ENCODE measurements at places on chromosomes 6 and 20.
A peak's percentile ranks its signal among the peaks of the same experiment; 100 is the strongest.

- DNase-seq, result no peak
These were observed 9.9 kb upstream of the ZNF311 start for GRCh38 chr6:29014729-29015608.

- no peak for DNase-seq
These were observed 980.3 kb upstream of the FLRT3 start for GRCh38 chr20:15317546-15318232.

DNA sequence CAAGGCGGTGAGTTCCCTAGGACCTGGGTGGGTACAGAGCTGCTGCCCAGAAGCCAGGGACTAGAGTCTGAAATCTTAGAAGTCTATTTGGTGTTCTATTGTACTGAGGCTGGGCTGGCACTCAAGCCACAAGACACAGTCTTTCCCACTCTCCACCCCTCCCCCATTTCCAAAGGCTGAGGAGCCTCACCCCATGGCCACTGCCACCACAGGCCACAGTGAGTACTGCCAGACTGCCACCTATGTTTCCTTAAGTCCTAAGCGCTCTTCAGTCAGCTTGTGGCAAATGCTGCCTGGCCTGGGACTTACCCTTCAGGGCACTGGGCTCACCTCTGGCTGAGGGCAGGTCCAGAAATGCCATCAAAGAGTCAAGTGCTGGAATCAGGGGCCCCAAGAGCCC is 469.3 kb downstream of the HAO1 start:
- DNase-seq, result no peak

DNA sequence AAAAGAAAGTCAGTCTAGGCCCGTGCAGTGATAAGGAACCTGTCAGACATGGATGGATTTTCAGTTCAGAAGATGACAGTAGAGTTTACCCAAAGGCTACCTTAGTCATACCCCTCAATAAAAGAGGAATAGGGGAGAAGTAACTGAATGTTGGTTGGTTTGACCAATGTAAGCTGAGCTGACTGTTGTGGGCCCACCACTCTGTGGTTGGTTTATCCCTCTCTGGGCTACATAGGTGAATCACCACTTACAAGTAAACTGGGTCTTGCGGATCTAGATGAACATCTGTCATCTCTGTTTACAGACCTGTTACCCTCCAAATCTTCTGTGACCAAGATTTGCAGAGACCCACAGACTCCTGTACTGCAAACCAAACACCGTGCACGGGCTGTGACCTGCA is 37.2 kb upstream of the MYLK2 start:
- DNase-seq, result no peak

GRCh38 chr6:116364321-116364720 is 6.4 kb upstream of the DSE start:
- DNase-seq, result no peak

DNA sequence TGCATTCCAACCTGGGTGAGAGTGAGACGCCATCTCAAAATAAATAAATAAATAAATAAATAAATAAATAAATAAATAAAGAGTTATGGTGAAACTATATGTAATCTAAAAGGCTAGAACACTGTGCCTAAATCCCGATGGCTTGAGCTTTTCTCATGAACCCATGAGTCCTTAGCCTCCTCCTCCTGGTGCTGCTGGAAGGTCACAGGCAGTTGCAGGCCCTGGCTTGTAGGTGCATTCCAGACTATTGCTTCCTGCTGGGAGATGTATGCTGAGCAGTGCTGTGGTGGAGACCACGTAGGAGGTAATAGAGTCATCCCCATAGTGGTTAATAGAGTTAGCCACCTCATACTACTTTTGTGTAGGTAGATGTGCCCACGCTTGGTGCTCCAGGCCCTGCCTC is 12.5 kb downstream of the PTK7 start:
- no peak for DNase-seq

DNA sequence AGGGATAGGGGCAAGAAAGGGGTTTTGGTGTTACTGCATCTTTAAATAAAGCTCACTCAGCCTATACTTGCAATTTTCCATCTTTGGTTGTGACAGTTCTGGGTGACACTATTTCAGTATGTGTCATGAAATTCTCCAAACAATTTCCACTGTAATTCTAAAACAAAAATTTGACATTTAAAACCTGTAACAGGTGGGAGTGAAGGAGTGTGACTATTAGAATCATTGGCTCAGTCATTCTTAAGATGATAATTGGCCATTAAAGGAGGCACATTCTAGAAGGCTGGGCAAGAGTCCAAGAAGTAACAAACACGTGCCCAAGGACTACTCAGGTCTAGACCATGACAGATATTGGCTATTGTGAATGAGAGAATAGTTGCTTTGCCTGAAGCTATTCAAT is 153.3 kb upstream of the ARG1 start:
- no peak for DNase-seq

GRCh38 chr6:2209226-2209809 is 36.1 kb downstream of the GMDS start:
- DNase-seq, result peak; percentile 60

DNA sequence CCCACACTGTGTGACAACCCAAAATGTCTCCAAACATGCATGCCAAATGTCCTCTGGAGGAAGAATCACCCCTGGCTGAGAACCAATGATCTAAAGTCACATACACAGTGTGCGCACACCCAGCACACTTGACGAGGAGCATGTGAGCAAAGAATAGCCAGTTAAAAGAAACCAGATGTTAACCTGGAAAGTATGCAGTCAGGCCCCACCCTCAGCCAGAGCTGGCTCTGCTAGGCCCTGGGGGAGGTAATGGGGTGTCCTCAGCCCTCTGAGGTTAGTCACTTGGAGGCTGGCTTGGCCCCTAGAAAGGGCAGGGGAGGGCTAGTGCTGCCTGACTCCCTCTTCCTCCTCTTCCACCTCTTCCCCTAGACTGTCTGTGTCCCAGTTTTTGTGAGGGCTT is 15.2 kb upstream of the GUCA1A start:
- DNase-seq, result no peak

DNA sequence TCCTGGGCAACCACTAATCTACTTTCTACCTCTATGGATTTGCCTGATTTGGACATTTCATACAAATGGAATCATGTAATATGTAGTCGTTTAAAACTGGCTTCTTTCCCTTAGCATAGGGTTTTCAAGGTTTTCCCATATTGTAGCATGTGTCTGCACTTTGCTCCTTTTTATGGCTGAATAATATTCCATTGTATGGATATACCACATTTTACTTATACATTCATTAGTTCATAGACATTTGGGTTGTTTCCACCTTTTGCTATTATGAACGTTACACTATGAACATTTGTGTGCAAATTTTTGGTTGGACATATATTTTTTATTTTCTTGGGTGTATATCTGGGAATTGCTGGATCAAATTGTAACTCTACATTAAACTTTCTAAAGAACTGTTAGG is 600.4 kb upstream of the NOX3 start:
- DNase-seq, result no peak

GRCh38 chr6:21679761-21680265 is 86.3 kb downstream of the SOX4 start:
- DNase-seq, result no peak

GRCh38 chr6:33613795-33614168 is 7.3 kb upstream of the ITPR3 start:
- no peak for DNase-seq

DNA sequence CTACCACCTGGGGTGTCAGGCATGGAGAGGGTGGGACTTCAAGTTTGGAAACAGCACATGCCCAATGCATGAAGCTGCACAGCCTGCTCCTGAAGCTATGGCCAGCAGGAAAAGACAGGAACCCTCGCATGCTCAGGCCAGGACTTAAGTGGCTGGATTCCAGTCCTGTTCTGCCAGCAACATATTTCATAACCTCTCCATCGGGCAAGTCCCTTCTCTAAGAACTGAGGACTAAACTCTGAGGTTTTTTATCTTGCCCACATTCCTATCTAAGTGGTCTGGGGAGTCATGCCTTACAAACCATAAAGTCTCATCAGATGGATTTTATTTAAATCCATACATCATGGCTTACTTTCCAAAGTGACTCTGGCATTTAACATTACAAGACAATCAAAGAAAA is 27.5 kb upstream of the AGPAT4 start:
- no peak for DNase-seq

- DNase-seq, result peak; percentile 94
These were observed at the start of gene BCAS4 for GRCh38 chr20:50794846-50795634. Gene BCAS4, plus strand, starts transcription at chr20:50795061. Its CDS starts 23 bp downstream, at chr20:50795084.

- DNase-seq, result no peak
These were observed 7.1 kb downstream of the BMP7 start for GRCh38 chr20:57259121-57259937.

DNA sequence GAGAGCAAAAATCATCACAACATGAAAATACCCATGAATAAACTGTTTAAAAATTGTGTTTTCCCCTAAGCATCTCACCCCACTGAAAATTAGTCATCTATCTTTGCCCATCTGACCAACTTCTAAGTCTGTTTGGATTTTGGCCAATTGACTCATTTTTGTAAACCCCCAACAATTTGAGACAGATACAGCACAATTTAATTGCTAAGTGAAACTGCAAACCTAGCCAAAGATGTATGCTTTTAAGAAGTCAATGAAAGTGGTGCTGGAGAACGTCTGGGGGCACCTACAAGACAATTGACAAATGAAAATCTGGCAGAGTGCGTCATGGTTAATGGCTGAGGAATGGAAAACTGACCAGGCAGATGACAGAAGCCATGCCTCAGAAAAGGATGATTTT is 30.9 kb upstream of the SLC24A3 start:
- no peak for DNase-seq

DNA sequence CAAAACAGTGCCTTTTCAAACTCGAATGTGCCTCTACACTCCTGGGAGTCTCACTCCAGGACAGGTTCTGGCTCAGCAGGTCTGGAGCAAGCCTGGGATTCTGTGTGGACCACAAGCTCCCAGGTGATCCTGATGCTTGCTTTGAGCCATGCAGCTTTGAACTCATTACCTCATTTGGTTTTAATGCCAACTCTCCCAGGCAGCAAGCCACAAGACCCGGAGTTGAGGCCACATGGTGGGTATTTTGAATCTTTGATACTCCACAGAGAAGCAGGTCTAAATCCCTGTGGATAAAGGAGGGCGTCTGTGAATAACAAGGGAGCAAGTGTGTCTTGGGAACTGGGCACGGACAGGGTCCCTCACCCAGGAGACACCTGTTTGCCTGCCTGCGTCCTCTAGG is 205.4 kb upstream of the CST7 start:
- DNase-seq, result no peak

DNA sequence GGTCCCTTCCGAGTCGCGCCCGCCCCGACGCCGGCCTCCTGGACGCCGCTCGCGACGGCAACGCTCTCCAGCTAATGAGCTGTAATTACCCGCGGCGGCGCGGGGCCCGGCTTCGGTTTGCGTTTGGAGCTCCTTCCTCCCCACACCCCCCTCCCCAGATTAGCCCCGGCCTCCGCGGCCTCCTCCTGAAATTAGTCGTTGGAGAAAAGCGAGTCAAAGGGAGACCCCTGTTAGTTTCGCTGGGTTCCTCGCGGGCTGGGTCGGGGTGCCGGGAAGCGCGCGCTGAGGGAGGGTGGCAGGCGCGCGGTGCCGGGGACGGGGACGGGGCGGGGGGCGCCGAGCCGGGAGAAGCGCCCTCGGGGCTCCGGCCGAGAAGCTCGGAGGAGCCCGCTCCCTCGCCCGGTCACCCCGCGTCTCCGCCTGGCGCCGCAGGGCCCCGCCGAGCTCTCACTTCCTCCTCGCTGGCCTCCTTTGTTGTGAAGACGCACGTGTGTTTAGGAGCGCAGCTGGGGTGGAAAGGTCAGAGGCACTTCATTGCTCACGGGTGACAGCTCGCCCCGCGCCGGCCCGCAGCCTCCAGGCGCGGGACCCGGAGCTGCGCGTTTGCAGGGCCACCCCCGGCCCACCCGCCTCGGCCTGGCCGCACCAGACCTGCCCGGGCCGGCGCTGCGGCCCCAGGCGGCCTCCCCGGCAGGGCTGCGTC is 4.9 kb downstream of the FOXC1 start:
- no peak for DNase-seq

- no peak for DNase-seq
These were observed 68.1 kb upstream of the OGFRL1 start for GRCh38 chr6:71220466-71220865.

DNA sequence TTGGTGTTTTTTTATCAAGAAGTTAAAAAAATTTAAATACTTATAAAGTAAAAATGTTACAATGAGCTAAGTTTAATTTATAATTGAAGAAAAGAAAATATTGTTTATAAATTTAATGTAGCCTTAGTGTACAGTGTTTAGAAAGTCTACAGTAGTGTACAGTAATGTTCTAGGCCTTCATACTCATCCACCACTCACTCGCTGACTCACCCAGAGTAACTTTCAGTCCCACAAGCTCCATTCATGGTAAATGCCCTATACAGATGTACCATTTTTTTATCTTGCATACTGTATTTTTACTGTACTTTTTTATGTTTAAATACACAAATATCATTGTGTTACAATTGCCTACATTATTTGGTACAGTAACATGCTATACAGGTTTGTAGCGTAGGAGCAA is 26.0 kb downstream of the HTR1E start:
- no peak for DNase-seq

DNA sequence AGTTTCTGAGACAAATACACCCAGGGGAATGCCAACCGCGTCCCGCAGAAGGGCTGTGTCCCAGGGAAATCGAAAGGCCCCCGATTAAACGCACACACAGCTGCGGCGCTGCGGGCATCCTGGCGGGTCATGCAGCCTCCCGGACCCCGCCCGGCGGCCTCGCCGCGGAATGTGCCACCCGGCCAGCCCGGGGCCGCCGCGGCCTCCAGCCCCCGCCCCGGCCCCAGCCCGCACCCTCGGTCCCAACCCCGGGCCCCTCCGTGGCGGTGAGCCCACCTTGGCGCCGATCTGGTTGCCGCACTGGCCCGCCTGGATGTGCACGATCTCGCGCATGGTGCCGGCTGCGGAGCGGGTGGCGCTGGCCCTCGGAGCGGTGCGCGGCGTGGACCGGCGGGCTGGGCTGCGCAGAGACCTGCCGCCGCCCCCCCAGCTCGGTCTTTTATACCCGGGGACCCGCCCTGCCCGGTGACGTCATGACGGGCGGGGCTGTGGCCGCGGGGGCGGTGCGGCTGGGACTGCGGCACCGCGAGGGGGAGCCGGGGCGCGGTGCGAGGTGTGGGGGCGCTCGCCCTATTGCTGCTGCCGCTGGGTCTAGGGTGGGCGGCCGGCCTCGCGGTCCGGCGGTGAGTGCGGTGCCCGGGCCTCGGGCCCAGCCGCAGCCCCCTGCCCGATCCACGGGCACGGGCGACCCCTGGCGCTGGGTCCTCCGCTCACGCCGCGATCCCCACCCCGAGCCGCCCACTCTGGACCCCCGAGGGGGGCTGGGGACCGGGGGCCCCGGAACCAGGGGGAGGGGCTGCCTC is at the start of gene TUBB2A:
TSS of gene TUBB2A (minus strand) at position 414 of the 803 bp plus-strand sequence. CDS start at position 333, 81 bp downstream.
- peak; percentile 94 for DNase-seq

DNA sequence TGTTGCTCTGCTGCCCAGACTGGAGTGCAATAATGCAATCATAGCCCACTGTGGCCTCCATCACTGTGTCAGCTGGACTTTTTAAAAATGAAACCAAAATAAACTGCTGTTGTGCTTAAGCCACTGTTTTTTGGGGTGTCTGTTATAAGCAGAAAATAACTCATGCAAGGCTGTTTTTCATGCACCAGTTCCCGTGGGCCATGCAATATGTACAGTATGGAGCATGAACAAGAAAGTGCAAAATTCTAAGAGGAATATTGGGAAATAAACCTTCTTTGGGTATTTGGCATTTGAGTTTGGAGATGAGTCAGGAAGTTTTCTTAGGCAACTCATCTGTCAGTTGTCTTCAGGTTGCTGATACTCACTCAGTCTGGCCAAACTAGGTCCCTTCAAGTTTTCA is 14.9 kb upstream of the ZFAND3 start:
- DNase-seq, result no peak

- DNase-seq, result no peak
These were observed 85.2 kb downstream of the KIF16B start for GRCh38 chr20:16488086-16488485.
